ENCODE measurements at places on chromosomes 13 and 19.
A peak's percentile ranks its signal among the peaks of the same experiment; 100 is the strongest.

DNA sequence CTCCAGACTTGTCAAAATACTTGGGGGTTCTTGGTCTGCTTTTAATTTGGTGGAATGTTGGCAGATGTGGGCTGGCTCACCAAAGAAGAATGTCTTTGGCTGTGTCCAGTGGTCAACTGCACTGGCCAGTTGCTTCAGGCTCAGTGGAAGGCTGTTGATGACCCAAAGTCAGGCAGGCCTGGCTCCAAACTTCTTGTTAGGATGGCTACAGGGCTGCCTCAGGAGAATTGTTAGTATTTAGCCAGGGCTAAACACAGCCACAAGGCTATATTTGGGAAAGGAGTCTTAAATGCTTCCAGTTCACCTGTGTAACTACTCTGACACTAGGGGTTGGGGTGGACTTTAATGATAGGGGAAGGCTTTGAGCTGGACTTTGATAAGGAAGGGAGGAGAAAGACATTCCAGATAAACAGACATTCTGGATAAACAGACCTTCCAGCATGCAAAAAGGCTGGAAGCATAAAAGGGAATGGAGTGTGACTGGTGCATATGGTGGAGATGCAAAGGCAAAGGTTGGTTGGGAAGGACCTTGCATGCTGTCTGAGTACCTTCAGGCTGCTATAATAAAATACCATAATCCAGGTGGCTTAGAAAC, 116.8 kb downstream of the FOXO1 start:
- no peak for DNase-seq

DNA sequence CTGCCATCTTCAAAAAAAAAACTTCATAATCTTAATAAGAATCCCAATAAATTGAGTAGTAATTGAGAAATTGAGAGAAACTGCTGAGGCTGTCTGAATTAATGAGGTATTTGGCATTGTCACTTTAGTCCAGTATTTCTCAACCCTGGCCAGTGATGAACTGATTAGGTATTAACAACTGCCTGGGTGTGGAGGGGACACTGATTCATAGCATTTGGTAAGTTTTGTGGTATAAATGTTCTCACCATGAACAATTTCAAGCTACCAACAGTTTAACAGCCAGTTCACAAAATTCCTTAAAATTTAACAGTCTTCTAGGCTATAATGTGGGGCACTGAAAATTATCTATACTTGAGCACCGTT, 18.3 kb downstream of the GPC6 start:
- DNase-seq = no peak

GRCh38 chr13:112636401-112636975, 48.5 kb upstream of the TUBGCP3 start:
- DNase-seq = no peak

DNA sequence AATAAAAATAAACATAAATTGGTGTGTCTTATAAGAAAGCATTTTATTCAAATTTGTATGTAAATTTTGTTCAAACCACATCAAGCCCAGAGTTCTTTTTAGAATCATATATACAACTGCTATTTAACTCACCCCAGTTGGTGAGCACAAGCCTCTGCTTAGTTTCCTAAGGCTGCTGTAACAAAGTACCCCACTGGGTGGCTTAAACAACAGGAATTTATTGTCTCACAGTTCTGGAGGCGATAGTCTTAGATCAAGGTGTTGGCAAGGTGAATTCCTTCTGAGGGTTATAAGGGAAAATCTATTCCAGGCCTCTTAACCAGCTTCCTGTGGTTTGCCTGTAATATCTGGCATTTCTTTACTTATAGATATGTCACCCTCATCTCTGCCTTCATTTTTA, 1133.5 kb downstream of the OLFM4 start:
- no peak for DNase-seq

GRCh38 chr13:53131361-53131760, 102.7 kb downstream of the OLFM4 start:
- no peak for DNase-seq

DNA sequence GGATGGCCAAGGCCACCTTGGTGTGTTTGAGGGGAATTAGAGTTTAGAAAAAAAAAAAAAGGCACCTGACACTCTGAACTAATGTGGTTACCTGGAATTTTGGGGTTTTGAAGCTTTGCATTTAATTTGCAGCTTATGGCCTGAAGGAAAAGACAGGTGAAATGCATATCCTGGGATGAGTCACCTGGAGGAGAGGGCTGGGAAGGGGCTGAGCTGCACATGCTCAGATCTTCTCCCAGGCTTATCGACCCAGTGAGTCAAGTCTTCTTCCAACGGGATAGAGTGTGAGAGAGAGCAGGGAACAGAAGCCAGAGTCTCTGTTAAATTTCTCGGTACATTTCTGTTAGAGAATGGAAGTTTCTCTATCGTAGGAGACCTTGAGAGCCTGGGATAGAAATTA, 29.7 kb upstream of the ALOX5AP start:
- no peak for DNase-seq

DNA sequence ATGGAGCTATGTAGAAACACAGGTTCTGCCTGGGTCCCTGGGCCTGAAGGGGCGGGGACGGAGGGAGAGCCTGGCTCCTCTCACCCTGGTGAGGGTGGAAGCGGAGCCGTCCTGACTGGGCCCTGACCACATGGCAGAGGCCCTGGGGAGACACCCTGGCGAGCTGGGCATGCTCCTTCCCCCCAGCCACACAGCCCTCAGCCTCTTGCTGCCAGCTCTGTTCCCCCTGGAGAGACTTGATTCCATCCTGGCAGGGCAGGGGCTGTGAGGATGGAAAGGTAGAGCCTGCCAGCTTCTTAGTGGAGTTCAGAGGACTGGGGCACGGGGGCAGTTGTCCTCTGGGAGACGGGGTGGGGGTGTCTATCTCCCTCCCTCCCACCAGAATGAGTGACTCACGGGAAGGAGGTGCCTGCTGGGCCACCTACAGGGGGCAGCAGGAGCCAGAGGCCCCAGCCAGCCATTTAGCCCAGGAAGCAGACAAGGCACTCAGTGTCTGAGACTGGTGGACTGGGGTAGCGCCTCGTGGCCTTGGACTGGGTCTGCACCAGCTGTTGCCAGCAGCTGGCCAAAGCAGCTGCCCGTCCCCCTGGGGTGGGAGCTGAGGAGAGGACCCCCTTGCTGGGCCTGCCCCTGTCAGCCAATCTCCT, 22.8 kb upstream of the RNF17 start:
- DNase-seq = no peak

- DNase-seq = no peak
Observed at GRCh38 chr13:64305246-64305645, 2889.6 kb upstream of the PCDH20 start.

- no peak for DNase-seq
Observed at GRCh38 chr13:37716420-37717195, 118.0 kb upstream of the POSTN start.

GRCh38 chr19:29385191-29385795, 140.5 kb upstream of the VSTM2B start:
- no peak for DNase-seq

- peak; percentile 32 for DNase-seq
Observed at GRCh38 chr19:29524912-29525831, 622 bp upstream of the VSTM2B start.

DNA sequence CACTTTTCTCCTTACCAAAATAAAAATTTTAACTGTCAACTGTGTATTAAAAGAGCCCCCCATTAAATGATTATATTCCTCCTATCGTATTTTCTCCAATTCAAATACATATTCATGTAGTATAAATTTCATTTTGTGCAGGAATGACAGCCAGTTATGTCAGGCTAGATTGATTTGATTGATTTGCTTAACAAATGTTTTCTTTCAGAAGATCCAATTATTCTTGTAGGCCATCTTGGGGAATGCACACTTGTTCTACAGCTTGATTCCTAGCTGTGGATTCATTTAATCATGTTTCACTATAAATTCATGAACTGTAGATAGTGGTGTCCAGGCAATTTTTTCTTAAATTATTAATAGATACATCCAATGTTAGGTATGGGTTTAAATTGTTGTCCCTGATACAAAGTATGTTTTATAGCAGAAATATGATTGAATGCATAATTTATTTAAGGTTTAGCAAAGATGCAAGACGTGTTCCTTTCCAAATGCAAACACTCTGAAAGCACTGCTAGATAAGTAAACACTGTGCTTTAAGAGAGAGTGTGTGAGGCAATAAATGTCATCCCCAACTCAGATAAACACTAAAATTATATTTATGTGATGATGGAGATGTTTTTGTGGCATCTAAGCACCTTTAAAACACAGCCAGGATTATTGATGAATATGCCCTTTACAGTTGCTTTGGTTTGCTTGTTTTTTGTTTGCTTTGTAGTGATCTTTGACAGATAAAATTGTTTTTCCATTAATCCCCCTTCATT, 531.1 kb downstream of the DCT start:
- no peak for DNase-seq

- no peak for DNase-seq
Observed at GRCh38 chr13:40456397-40456953, 210.0 kb downstream of the FOXO1 start.

All from NCI-H1436 (cell line).